CD4-positive, alpha-beta T cell treated with Interleukin-12 subunit alpha and Interleukin-12 subunit beta, for 1 hour (primary cell): ENCODE measurements at places on chromosomes 7 and 10.

- DNase-seq: no peak
Observed at GRCh38 chr7:32142649-32143048, 72.4 kb upstream of the PDE1C start.

DNA sequence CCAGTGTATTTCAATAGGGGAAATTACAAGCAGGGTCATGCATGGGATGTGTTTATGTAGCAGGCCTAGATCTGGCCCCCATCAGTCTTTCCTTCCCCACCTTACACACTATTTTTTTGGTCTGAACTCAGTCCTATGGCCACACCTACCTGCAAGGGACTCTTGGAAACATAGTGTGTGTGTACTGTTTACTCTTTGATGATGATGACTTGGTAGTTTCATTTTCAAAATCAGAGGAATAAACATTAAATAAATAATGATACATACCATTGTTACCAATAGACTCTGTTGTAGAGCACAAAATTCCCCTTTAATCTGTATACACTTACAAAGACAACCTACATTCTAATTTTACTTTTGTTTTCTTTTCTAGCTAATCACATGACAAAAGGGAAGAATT is 191.0 kb downstream of the ZEB1 start:
- DNase-seq: no peak

GRCh38 chr10:71039551-71039950 is 151.2 kb upstream of the PCBD1 start:
- DNase-seq: no peak

GRCh38 chr7:74338366-74339108 is 49.3 kb downstream of the CLIP2 start:
- DNase-seq: no peak

DNA sequence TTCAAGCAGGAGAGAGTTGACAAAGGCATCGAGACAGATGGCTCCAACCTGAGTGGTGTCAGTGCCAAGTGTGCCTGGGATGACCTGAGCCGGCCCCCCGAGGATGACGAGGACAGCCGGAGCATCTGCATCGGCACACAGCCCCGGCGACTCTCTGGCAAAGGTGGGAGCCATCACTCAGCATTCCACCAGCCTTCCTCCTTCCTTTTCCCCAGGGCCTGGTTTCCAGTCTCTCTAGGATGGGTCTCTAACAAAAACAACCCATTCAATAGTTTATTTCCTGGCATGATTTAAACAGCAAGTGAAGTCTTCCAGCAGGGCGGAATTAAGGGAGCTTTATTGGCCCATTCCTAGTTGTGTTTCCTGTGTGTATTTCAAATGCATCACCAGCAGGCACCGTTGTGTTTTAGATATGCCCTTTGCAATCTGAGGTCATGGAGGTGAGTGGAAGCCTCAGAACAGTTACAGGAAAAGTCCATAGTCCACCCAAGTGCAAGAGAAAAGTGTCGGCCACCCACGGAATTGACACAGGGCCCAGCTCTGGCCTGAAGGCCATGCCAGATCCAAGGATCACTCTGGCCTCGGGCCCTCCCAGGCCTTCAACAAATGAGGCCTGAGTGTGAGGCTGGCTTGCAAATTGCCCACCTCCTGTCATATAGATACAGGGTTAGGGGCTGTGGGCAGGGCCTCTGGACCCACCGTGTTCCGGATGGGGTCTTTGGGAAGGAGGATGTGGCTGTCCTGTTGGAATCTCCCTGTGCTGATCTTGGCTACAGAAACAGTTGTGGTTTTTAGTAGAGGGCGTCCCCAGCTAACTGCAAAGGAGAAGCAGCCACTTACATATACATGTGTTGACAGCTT is 46.9 kb upstream of the TRIM8 start:
- DNase-seq: no peak

DNA sequence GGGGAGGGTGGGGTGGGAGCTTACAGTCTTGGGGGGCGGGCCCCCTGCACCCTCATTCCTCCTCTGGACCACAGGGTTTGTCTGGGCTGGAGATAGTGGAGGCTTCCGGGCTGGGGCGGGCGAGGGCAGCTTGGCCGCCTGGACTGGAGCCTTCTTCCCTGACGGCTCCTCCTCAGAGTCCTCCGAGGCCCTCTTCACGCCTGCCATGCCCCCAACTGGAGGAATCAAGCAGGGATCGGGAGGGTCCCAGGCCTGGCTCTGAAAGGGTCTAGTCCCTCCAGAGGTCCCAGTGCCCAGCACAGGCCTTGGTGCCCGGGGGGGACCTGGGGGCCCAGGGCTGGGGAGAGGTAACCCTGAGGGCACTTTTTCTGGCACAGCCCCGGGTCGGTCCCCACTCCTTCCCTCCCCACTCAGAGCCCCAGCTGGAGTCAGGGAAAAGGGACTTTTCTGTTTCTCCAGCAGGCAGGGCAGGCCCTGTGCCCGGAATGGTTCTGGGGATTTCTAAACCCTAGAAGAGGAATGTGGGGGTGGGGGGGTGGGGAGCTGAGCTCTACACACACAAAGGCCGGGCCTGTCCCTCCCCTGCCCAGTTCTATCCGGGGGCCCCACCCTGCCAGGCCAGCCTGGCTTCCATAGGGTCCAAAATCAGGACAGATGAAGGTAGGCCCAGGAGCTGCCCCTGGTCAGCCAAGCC is 11.6 kb downstream of the MICALL2 start:
- DNase-seq: no peak

GRCh38 chr10:12649012-12649584 is 299.8 kb downstream of the CAMK1D start:
- DNase-seq: no peak

GRCh38 chr7:2638224-2638991 is 6.6 kb downstream of the TTYH3 start:
- no peak for DNase-seq

DNA sequence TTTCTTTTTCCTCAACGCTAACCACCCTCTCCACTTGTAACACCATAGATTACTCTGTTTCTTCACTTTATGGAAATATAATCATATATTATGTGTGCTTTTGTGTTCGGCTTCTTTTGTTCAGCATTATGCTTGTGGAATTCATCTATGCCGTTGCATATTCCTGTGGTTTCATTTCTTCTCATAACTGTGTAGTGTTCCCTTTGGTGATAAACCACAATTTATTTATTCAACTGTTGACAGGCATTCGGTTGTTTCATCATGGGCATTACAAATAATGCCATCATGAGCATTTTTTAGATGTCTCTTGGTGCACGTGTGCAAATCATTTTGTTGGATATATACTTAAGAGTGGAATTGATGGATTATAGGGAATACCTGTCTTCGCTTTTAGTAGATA is 12.1 kb downstream of the AVL9 start:
- no peak for DNase-seq

DNA sequence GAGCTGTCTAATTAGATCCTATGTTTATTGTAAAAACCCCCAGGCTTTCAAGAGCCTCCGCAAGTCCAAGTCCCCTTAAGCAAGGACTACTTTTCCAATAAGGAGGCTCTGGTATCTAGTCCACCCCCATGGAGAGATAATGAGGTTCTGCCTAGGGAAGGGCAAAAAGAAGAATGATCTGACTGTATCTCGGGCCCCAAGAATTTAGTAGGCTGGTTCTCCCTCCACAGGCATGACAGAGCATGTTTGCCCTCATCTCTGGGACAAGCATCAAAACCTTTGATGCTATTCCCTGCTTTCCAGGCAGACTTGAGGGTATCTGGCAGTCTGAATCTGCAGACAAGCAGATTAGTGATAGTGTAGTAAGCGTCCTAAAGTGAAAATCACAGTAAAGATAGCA is 19.0 kb downstream of the ABCB1 start:
- DNase-seq: no peak

DNA sequence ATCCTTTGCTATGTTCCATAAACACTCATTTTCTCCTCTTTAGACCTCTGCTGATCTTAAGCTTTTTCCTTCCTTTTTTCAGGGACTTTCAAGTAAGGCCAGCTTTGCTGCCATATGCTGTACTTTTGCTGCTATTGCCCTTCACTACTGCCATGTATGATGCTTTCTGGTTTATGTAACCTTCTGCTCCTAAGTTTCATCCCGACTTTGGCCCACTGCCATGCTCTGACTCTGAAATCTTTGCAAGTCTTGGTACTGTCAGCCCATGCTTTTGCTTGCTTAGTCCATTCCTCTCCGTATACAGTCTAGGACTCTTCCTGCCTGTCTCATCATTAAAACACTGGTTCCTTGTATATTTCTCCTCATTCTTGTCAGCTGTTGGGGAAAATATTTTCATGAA is 152.4 kb downstream of the RNF133 start:
- DNase-seq: no peak

DNA sequence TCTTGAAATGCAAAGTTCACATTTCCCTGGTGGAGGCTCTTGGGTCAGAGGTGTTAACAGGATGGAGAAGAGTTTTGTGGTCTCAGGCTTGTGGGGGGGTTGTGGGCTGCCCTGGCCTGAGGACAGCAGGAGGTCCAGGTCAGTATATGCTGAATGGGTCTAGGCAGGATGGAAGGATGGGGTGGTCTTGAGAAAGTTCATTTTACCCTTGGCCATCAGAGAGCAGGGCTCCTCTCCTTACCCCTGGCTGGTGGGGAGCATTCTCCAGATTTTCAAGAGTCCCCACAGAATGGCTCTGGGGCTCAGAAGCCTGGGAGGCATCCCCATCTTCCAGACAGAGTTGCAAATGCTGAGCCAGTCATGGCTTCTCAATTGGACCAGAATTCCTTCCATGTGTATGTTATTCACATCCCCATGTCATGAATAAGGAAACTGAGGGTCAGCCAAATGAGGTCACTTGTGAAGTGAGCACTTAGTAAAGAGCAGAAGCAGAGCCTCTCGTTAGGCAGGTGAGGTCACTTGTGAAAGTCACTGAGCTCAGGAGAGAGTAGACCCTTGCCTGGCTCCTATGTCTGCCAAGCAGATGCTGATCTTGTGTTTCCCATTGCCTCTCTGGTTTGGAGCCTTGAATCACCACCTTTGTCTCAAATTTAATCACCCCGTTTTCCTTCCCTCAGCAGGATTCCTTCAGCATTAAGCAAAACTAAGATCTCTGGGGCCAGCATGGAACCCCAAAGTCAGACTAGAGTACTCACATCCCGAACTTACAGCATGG is 33.0 kb downstream of the MBL2 start:
- no peak for DNase-seq

GRCh38 chr10:96720422-96721206 is at the start of gene PIK3AP1:
TSS of gene PIK3AP1 (minus strand) at chr10:96720514. CDS start at chr10:96720394, 120 bp downstream.
- DNase-seq: peak; percentile 43

- DNase-seq: no peak
Observed at GRCh38 chr7:16044645-16045044, 358.2 kb upstream of the MEOX2 start.

GRCh38 chr10:89857431-89858042 is 156.1 kb downstream of the KIF20B start:
- DNase-seq: no peak

GRCh38 chr10:109737009-109737408 is 186.3 kb downstream of the XPNPEP1 start:
- DNase-seq: no peak

GRCh38 chr10:84846658-84847316 is 518.4 kb downstream of the CCSER2 start:
- no peak for DNase-seq

- no peak for DNase-seq
Observed at GRCh38 chr10:132264966-132265889, 42.5 kb downstream of the STK32C start.

DNA sequence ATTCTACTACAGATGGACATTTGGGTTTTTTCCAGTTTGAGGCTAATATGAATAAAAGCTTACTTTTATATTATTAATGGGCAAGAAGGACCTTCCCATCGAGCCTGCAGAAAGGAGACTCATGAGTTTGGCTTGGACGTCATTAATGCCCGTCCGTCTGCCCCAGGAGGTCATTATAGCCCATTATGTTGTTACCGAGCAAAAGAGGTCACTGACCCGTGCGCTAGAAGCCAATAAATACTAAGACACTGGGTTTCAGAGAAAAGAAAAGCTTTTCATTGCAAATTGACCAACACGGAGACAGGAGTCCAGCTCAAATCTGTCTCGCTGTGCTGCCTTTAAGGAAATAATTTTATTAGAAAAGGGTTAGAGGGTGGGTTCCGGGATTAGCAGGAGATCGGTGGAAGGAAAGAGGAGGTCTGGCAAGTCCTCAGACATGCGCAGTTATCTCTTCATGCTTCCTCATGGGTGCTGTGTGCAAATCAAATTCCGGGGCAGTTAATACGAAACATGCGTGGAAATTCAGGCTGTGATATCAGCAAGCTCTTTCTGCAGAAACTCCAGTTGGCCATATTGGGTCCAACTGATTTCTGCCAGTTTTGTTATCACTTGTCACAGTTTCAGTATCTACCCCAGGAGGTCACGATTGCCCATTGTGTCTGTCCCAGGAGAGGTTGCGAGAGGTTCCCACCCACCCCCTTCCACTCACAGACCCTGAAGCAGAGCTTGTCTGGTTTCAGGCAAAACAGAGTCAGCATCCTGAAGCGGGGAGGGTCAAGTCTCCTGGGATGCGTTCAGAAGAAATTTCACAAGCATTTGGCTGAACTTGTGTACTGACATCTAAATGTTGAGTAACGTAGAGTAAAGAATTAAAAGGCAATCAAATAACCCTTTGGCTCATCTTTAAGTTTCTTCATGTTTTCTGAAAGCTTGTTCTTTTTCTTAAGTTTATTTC is 1.1 kb upstream of the GALNTL5 start:
- DNase-seq: no peak

DNA sequence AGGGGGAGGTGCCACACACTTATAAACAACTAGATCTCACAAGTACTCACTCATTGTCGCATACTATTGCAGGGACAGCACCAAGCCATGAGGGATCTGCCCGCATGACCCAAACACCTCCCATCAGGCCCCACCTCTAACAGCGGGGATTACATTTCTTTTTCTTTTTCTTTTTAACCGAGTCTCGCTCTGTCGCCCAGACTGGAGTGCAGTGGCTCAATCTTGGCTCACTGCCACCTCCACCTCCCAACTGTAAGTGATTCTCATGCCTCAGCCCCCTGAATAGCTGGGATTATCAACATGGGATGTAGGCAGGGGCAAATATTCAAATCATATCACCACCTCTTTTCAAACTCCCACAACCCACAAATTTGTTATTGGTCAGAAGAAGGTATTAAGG is 76.7 kb downstream of the SKAP2 start:
- no peak for DNase-seq

- no peak for DNase-seq
Observed at GRCh38 chr10:32951111-32951510, 6.9 kb downstream of the ITGB1 start.

DNA sequence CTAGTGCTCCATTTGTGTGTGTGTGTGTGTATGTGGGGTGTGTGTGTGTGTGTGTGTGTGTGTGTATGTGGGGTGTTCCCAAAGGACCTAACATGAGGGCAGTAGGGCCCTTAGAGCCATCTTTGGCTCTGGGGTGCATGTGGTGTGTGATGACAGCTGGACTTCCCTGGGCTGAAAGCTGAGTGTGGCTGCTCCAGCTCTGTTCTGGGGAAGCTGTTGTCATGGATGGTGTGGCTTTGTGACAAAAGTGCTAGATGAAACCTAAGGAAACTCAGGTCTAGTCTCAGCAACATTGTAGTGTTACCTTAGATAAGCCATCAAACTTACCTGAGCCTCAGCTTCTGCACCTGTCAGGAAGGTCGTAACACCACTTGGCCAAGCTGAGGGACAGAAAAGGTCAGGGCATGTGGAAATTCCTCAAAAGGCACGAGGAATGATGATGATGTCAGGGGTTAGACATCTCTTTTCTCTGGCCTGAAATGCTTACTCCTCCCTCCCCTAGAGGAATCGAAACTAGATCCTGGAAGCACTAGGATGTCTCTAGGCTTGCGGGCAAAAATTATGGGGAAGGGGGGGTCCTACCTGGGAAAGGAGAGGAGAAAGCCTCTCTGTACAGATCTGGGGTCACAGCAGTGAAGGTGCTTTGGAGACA is 115.4 kb downstream of the RPS24 start:
- no peak for DNase-seq
